NCI-H1417 (cell line): ENCODE measurements at places on chromosomes 1 and 21.

DNA sequence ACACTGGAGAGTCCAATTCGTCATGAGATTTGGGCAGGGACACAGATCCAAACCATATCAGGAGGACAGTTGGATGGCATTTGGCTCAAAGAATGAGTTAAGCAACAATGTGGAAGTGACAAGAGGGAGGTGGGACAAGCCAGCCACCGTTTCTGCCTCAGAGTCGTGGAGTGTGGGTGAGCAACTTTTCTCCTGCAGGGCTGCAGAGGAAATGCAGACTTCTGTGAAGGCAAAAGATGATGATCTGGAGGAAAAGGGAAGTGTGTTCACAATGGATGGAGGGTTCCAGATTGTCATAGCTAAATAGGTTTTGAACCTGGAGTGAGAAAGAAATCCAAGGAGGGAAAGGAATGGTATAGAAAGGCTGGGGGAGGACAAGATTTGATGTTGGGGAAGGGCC, 16.4 kb upstream of the KANK4 start:
- DNase-seq = no peak

DNA sequence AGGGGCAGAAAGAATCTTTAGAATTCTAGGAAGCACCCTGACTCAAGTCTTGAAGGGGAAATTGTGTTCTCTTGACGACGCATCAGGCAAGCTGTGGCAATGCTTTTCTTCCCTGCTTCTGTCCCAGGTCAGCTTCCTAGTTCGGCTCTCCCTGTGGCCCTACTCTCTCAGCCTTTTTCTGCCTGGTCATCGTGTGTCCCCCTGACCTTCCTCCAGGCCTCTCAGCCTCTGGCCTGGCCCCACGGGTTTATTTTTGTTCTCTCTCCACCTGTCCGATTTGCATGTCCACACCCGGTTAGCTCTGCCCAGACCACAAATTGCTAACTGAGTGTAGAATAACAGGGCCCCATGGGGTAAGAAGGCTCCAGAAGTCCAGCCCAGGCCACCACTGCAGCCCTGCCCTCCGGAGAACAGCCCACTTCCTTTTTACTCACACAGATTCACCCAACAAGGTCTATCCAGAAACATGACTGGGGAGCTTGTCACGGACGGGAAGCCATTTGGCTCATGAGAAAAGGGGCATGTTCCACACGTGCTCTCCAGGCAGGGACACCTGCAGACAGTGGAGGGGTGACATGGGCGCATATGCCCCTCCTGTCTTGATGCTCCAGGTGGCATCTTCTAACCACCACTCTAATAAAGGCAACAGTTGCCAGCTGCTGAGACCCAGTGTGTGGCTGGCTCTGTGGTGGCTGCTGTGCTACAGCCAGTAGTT, 9.8 kb downstream of the KCNN3 start:
- peak; percentile 42 for DNase-seq

DNA sequence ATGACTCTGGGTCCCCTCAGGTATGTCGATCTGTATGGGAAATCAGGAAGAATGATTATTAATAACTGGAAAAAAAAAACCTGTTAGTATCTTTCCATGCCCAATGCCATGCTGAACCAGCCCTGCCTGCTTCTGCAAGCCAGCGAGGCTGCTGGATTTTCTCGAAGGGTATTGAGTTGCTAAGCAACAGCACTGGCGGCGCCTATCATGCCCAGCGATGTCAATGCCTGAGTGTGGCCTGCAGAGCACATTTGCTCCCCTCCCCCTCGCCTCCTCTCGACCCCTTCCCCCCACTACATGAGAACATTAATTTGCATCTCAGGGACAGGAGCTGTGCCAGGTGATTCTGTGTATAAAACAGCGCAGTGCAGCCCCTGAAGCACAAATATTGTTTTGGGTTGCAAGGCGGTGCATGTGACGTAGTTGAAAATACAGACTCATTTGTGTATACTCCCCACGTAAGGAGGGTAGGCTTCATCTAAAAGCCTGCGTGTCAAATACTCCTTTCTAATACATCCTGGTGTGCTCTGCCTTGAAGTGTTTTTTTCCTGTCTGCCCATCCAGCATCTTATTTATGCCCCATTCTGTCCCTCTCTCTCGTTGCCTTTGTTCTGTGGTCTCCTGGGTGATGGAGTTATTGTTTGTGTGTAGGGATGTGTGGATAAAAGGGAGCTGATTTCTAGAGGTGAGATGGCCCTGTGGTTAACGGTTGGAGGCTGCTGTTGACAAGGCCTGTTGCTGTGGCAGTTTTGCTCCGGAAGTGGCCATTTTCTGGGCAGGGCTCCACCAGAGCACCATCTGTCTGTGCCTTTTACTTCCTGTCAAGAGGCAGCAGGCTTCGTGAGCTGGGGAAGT, 32.7 kb upstream of the ATP5PO start:
- peak; percentile 99 for DNase-seq

DNA sequence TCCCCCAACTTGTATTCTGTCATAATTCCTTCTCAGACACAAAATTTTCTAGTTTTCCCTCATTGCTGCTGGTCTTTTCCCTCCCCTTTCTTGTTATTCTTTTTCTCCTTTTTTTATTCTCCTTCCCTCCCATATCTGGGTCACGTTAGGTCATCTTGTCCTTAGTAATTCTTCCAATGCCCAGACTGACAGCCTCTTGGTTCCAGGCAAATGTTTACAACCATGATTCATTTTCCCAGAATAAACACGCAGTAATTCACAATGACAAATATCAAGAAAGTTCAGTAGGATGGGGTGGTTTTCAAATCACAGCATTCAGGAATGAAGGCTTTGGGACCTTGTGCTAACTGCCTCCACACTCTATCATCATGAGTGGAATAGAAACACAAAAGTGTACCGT, 25.2 kb downstream of the NHLH2 start:
- no peak for DNase-seq

DNA sequence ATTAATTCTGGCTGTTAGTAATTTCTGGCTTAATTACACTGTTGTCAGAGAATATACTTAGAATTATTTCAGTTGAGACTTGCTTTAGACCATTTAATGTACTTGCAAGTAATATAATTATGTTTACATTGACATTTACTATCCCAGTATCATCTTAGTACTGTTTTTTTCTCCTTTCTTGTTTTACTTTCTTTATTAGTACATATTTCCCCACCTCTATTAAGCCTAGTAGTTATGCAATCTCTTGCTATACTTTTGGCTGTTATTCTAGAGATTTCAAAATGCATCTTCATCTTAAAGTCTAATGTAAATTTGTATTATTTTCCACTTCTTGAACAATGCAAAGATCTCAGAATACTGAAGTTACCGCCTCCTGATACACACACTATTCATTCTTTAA, 24.4 kb downstream of the BRWD1 start:
- no peak for DNase-seq

DNA sequence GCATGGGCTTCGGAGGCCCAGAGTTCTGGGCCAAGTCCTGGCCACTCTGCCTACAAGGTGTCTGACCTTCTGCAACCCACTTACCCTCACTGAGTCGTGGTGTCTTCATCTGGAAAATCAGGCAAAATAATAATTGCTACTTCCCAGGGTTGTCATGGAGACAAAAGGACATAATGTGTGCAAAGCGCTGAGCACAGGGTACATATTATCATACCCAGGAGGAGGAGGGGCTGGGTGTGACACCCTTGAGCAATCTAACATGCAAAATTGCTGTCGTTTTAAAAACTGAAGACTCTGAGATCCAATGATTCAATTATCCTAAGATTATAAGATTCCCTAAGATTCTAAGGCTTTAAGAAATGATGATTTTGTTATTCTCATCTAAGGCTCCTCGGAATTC, 459.5 kb downstream of the PTPRU start:
- DNase-seq = peak; percentile 46

GRCh38 chr1:3015269-3015635, 6.0 kb upstream of the ACTRT2 start:
- DNase-seq = no peak
